Epithelial cell of prostate (primary cell): ENCODE measurements at places on chromosomes 5 and 9.

DNA sequence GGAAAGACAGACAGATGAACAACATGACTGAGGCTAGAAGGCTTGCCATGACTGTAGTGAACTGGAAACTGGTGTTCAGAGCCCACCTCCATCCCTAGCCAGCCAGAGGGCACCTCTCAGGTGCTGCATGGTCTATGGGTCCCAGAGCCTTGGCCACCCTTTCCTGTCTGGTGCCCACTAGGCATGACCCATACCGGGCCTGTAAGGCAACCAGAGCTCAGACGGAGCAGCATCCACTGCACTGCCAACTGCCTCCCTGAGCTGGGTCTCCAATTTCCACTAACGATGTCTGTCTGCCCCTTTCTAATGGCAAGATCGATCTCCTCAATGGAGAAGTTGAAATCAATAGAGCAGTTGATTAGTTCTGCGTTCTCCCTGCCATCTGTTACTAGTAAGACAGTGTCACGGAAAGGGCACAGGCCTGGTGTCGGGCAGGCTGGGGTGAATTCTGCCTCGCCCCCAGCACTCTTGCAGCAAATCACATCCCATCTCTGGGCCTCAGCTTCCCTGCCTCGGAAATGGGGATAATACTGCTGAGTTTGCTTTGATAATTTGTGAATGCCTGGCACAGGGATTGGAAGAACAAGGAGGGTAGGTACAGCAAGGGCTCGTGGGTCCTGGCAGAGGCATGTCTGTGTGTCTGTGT, 172.3 kb upstream of the MVB12B start:
- DNase-seq: no peak

DNA sequence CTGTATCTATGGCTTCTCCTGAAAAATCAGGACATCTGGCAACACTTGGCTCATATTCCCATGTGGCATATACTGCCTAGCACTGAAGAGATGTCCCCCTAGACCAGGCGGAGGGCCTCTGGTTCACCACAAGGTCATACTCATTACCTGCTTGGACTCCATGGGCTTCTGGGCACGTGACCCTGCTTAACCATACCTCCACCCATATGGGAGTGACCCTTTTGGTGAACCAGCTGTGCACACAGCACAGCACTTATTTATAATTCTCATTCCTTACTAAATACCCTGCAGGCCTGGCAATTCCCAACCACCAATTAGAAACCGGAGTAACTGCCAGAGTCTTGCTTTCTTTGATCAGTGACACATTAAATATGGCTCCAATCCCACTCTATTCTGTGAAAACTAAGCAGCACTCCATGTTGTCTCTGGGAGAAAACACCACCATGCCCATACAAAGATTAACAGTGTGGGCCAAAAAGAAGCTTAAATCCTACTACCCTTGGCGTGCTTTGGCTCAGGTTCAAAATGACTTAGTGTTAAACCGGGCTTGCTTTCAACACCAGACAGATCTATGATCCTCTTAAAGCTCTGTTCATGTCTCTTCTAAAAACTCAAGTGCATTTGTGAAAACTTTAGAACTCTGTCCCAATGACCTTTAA, 57.7 kb downstream of the MTMR12 start:
- no peak for DNase-seq

- DNase-seq: no peak
Observed at GRCh38 chr9:130186839-130187522, 14.8 kb downstream of the NCS1 start.

DNA sequence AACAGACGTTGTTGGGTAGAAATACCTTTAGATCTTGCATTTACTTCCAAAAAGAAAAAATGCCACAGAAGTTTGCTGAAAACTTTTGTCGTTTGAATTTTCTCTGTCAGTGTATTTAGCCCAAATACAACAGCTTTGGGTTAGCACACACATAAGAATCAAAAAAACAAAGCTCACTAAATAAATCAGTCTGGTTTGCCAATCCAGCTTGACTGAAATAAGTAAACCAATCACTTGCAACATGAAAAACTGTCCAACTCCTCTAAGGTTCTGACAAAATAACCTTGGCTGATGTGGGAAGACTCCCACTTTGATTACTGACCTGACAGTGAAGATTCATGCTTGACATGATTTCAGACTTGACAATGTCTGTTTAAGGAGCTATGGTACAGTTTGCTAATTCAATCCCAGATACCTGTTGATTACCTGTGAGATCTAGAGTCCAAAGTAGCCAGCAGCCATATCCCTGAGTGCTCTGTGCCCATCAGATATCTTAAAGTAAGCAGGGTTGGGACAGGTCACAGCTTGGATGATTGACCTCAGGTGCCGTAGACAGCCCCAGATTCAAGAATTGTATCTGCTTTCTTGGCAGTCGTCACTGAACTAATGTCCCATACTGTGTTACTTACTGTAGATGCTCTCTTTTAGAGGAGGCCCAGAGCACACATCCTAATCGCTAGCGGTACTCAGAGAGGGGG, 727 bp downstream of the IGIP start:
- no peak for DNase-seq

DNA sequence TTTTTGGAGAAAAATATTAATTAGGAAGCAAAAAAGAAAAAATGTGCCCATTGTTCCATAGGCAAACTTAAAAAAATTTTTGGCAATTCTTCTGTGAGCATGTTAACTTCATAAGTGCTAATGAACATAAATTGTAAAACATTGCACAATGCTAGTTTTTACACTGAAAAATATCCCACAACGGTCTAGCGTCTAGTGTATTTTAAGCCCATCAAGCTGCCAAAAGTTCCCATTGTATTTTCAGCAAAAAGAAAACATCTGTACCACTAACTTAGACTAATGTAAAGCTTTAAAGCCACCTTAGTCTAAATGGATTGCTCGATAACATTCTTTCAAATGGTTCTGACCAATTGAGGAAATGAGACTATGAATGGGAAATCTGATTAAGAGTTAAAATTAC, 2.8 kb downstream of the NR6A1 start:
- no peak for DNase-seq

GRCh38 chr5:6452622-6453504, 4.2 kb downstream of the UBE2QL1 start:
- no peak for DNase-seq

DNA sequence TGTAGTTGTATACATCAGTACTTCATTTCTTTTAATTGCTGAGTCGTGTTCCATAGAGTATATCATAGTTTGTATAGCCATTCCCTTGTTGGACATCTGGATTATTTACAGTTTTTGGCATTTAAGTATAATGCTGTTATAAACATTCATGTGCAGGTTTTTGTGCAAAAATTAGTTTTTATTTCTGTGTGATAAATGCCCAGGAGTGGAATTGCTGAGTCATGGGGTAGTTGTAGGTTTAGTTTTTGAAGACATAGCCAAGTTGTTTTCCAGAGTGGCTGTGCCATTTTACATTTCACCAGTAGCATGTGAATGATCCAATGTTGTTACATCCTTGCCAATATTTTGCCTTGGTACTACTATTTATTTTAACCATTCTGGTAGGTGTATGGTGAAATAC, 12.5 kb downstream of the ZNF354B start:
- DNase-seq: no peak

GRCh38 chr5:20656262-20656661, 668.3 kb upstream of the CDH18 start:
- no peak for DNase-seq

GRCh38 chr9:114321759-114322158, 1.1 kb upstream of the ORM1 start:
- no peak for DNase-seq

DNA sequence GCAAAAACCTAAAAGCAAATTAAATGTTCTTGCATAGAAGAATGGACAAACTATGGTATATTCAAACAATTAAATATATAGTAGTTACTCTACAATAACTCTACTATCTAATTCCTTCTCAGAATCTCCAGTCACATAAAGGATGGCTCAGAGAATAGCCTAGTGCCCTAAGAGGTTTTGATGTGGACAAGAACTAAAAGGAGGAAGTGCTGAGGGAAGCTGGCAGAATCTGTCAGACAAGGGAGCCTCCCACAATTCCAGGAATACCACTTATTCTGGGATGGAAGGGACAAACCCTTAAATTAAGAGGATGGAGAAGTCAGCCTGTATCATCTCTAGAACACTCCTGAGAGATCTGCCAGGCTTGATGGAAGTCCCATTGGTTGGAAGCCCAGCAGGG, 30.4 kb downstream of the TNFSF8 start:
- DNase-seq: no peak

GRCh38 chr9:135130207-135130976, 42.9 kb downstream of the OLFM1 start:
- DNase-seq: no peak

DNA sequence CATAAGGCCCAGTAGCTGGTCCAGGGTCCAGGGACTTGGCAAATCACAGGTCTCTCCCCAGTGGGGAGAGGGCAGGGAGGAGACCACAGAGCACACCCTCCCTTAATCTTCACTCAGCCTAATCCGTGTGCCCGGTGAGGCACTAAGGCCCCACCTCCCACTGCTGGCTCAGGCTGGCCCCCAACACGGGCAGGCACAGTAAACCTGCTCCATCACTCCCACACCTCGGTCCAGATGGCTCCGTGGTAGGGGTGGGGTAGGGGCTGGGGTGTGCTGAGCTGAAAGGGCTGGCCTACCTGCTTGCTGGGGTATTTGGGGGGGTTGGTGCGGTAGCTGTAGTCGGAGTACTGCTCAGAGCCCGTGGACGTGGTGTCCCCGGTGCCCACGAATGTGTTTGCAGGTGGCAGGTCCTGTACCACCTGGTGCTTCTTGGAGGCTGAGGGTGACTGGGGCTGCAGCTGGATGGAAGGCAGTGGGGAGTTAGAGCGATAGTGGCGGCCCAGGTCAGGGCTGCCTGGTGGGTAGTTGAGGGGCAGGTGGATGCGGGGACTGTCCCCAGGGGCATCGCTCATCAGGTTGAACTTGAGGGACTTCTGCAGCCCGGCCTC, 15.2 kb downstream of the PCDH1 start:
- no peak for DNase-seq

- no peak for DNase-seq
Observed at GRCh38 chr5:62208218-62208852, 97.7 kb upstream of the KIF2A start.

GRCh38 chr5:56612353-56612752, 203.0 kb upstream of the MAP3K1 start:
- DNase-seq: no peak

DNA sequence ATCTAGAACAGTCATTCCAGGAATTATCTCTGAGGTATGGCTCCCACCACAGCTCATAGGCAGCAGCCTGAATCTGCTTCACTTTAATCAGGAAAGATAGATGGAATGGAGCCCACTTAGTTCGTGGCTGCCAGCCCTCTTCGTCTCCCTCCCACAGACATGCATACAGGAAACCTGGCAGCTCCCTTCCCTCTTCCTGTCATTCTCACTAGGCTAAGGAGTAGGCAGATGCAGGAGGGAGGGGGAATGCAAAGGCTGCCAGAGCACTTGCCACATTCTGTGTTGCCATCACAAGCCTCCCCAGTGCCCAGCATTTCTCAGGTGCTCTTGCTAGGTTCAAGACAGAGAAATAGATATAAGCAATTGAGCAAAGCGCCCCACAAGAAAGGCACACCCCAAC, 378.9 kb downstream of the ELAVL2 start:
- no peak for DNase-seq

GRCh38 chr5:39201781-39202596, 17.4 kb downstream of the FYB1 start:
- DNase-seq: no peak

GRCh38 chr9:71765693-71766092, 2.6 kb downstream of the CEMIP2 start:
- no peak for DNase-seq

DNA sequence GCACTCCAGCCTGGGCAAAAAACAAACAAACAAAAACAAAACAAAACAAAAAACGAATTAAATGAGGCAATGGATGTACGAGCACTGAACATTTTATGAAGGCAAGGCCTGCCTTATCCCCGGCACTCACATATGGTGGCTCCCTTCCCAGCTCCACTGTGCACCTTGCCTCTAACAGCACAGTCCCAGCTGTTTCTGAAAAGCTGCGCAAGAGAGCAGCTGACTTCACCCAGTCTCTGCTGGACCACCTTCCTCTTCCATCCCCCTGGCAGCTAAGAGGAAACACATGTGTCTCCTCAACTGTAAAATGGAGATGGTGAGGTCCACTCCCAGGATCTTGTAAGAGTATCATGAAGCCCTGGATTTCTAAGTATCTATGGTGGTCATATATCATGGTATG, 100.7 kb downstream of the KLF4 start:
- no peak for DNase-seq

DNA sequence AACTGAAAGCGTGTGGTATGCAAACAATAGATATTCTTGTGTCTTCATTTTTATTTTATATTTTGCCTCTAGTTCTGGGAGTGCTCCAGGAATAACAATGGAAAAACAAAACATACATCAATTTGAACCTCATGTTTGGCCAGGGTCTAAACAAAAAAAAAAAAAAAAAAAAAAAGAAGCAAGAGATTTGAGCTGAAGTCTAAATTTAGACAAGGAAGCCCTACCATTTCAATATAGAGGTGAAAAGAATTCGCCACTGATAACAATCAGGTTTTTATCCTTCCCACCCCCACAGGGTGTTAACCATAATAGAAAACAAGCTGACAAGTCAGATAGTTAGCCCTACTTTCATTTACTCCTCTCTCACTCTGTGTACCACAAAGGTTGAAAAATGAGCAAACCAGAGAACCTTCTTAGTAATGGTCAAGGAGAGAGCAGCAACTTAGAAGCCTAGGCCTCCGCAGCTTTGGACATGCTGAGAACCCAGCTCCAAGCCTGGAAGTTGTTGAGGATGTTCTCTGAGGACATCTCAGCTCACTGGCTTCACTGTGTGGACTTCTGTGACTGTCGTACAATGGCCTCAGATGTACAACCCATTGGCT, 118.2 kb upstream of the HMHB1 start:
- DNase-seq: no peak

- no peak for DNase-seq
Observed at GRCh38 chr9:111056538-111056937, 18.3 kb upstream of the LPAR1 start.

GRCh38 chr5:39759701-39760100, 334.9 kb upstream of the DAB2 start:
- DNase-seq: no peak

GRCh38 chr5:103915081-103915480, 352.5 kb upstream of the NUDT12 start:
- no peak for DNase-seq

DNA sequence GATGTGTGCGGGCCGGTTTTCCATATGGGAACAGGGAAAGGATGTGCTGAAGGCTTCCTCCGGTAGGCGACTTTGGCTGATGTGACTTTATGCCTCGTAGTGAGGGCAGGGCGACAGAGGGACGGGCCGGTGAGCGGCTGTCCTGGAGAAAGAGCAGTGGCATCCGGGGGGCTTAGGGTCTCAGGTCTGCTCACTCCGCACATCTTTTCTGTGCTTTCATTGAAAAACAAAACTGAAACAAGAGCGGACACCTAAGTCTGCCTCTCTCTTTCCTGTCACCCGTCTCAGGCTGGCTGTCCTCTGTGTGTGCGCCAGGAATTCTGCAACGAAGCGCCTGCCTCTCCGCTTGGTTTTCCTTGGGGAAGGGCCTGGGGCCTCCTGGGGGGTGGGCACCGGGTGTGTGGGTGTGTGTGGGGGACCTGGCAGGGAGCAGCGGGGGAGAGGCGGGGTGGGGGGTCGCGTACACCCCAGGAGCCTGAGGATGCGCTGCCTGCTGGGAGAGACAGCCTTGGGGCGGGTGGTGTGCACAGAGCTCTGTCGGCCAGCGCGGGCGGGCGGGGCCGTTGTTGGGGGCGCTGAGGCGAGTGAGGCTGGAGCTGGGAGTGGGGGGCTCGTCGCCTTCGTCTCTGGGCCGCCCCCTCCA, 580 bp upstream of the PRRX2 start:
- DNase-seq: no peak

GRCh38 chr5:1657161-1657741, 133.5 kb upstream of the LPCAT1 start:
- no peak for DNase-seq

GRCh38 chr5:76660360-76660759, 37.2 kb upstream of the F2RL2 start:
- DNase-seq: no peak
